ENCODE measurements at places on chromosomes 5 and 9.
A peak's percentile ranks its signal among the peaks of the same experiment; 100 is the strongest.

GRCh38 chr5:122576256-122577016 is 198.4 kb upstream of the SNX2 start:
- no peak for DNase-seq

DNA sequence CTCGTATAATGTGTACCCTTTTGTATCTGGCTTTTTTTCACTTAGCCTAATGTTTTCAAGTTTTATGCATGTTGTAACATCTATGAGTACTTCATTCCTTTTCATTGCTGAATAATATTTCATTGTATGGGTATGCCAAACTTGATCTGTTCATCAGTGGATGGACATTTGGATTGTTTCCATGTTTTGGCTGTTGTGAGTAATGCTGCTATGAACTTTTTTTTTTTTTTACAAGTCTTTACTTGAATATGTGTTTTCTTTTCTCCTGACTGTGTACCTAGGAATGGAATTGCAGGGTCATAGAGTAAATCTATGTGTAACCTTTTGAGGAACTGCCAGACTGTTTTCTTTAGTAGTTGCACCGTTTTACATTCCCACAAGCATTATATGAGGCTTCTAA is 52.4 kb downstream of the MTREX start:
- no peak for DNase-seq

- no peak for DNase-seq
Measured at GRCh38 chr9:105168870-105169319, 75.6 kb upstream of the SLC44A1 start.

- no peak for DNase-seq
Measured at GRCh38 chr9:134965851-134966250, 48.1 kb upstream of the FCN1 start.

DNA sequence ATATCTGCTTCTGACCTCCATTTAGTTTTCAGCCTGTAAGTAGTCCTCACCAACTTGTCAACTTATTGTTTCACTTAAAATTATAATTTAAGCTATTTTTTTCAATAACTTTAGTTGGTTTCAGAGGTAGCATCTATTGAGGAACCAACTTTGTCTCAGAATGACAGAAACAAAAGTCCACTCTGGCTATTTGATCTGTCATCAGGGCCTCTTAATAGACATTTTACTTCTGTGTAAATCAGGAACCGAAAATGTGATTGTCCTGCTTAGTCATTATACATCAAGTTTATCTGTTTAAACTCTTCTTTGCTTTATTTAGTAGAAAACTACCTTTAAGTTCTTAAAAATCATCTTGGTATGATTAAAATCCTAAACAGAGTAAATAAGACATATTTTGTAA is 820.8 kb upstream of the EDIL3 start:
- DNase-seq = no peak

- DNase-seq = no peak
Measured at GRCh38 chr9:81902196-81902595, 26.0 kb upstream of the SPATA31D4 start.

- DNase-seq = no peak
Measured at GRCh38 chr5:17279487-17279886, 62.1 kb downstream of the BASP1 start.

DNA sequence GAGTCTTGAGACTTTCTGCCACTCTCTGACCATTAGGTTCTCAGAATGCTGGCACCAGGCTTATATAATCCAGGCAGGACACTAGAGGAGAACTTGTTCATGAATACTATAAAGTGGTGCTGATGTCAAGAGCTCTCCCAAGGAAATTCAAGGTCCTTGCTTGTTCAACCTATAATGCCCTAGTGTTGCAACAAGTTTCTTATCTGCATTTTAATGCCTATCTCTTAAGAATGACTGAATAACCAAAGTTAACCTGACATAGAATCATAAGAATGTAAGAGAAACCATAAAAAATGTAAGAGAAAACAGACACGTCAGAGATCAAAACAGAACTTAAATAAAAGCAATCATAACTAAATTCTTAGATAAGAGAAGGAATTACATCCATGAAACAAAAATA is 640.8 kb upstream of the SGCD start:
- no peak for DNase-seq

DNA sequence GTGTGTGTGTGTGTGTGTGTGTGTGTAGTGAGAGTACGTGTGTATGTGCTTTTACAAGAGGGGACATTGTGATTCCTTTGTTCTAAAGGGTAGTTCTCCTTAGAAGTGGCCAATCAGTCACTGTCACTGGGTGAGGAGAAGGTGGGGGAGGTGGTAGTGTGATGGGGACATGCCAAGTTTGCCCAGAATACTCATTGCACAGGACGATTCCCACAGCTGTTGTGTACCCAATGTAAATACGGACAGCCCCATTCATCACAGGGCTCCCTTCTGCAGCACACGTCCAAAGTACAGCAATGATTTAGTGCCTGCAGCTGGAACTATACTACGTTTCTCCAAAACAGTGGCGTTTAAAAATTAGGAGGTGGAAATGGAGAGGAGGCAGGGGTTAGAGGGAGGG is 287.8 kb downstream of the TLR4 start:
- DNase-seq = no peak

DNA sequence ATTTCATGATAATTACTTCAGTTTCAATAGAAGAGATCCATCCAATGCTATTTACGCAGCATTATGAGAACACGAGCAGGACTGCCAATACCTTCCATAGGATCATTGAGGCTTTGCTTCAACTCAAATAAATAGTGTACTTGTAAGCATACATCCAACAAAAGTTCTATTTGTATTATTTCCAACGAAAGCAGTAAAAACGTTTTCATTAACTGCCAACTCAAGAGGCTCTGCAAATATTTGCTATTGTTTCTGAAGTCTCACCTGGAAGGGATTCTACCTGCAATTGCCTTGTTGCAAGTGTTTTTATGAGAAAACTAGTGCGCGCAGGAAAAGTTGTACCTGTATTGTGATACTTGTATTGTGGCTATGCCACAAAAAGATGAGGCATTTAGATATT is 11.0 kb upstream of the GNPDA1 start:
- DNase-seq = no peak

DNA sequence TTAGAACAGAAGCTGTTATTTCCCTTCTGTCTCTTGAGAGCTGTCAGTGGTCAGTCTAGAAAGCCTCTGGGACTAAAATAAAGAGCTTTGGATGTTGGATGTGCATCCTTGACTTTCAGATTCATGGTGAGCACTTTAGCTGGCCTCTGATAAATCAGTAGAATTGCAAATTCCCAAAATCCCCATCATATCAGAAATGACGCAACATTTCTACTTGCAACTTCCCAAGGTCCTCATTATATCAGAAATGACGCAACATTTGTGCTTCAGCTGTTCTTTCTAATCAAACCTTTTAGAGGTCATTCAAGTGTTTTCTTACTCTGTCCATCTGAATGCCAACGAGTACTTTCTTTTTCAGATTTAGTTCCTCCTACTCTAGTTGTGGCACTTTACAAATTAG is 167.3 kb upstream of the MOCS2 start:
- no peak for DNase-seq

- DNase-seq = no peak
Measured at GRCh38 chr5:112338681-112339337, 80.3 kb downstream of the EPB41L4A start.

DNA sequence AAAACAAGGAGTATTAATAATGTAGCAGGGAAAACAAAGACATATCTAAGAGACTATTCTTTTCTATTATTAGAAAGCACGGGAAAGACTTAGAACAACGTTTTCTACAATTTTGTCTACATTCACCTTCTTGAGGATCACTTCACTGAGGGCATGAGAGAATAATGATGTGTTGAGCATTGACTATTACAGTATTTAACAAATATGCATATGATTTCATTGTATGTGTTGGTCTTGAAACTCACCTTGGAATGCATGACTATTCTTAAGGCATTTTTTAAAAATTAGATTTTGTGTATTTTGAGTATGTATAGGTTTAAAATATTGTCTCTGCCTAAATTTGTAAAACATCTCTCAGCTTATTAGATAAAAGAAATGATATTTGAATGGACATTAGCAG is 1.2 kb downstream of the FSD1L start:
- no peak for DNase-seq

DNA sequence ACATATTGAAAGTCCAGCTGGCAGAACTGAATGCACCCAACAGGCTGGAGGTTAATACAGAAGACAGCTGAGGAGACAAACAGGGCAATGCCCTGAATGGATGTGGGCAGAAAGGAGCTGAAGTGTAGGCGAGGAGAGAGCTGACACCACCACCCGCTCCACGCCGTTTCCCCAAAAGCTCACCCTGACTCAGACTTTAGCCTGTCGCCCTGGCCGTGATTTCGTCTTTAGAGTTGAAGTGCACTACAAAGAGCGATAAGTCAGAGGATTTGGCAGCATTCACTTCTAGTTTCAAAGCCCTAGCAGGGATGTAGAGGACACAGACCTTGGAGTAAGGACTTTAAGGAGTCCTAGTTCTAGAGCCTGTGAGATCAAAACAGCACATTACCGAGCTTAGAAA is 2.2 kb upstream of the ERAP1 start:
- no peak for DNase-seq

GRCh38 chr9:124721109-124721906 is 49.8 kb downstream of the NR6A1 start:
- DNase-seq = no peak

GRCh38 chr9:86511614-86512360 is 157.6 kb upstream of the TUT7 start:
- peak; percentile 51 for DNase-seq

- peak; percentile 56 for DNase-seq
Measured at GRCh38 chr5:170896779-170897178, 35.0 kb downstream of the RANBP17 start.

GRCh38 chr5:33438996-33439395 is 1.8 kb upstream of the TARS1 start:
- no peak for DNase-seq

- no peak for DNase-seq
Measured at GRCh38 chr5:163941079-163941478, 435.7 kb downstream of the MAT2B start.

GRCh38 chr5:82922086-82922734 is 155.0 kb downstream of the TMEM167A start:
- no peak for DNase-seq

- DNase-seq = no peak
Measured at GRCh38 chr5:150294551-150295071, 5.0 kb upstream of the CAMK2A start.

- DNase-seq = no peak
Measured at GRCh38 chr5:157204765-157205164, 24.1 kb downstream of the ITK start.

DNA sequence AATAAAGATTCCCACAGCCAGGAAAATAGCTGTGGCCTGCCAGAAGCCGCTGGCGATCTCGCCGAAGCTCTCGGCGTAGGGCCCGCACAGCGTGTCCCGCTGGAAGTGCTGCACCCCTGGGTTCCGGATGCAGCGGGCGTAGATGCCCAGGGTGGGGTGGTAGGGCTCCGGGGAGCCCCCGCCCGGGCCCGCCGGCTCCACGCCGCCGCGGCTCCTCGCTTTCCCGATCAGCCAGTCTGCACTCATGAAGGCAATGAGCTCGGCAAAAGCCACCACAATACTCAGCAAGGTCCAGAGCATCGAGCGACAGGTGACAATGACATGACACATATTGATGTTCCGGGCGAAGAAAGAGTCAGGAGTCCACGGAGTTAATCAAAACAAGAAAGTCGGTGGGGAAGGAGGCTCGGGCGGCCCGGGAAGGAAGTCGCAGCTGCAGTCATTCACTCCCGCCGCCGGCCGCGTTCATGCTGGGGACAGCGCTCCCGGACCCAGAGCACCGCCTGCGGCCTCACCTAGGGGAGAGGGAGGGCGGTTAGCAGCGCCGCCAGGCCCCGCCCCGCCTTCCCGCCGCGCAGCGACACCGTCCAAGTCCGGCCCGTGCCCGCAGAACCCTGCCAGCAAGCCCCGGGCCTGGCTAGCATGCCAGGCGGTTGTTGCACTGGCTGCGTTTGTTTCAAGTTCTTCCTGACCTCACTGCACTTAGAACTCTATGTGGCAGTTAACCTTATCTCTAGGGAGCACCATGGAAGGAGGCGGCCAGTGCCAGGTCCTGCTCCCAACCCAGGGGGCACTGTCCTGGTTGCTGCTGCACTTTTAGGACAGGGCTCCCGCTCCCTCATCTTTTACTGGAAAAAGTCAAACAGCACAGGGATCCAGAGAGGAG is 138.4 kb downstream of the LHFPL2 start:
- peak; percentile 45 for DNase-seq

GRCh38 chr5:177501874-177502678 is 4.7 kb upstream of the PDLIM7 start:
- no peak for DNase-seq

- no peak for DNase-seq
Measured at GRCh38 chr9:15480028-15480427, 30.7 kb downstream of the PSIP1 start.

- no peak for DNase-seq
Measured at GRCh38 chr5:131521252-131521651, 113.8 kb downstream of the RAPGEF6 start.

DNA sequence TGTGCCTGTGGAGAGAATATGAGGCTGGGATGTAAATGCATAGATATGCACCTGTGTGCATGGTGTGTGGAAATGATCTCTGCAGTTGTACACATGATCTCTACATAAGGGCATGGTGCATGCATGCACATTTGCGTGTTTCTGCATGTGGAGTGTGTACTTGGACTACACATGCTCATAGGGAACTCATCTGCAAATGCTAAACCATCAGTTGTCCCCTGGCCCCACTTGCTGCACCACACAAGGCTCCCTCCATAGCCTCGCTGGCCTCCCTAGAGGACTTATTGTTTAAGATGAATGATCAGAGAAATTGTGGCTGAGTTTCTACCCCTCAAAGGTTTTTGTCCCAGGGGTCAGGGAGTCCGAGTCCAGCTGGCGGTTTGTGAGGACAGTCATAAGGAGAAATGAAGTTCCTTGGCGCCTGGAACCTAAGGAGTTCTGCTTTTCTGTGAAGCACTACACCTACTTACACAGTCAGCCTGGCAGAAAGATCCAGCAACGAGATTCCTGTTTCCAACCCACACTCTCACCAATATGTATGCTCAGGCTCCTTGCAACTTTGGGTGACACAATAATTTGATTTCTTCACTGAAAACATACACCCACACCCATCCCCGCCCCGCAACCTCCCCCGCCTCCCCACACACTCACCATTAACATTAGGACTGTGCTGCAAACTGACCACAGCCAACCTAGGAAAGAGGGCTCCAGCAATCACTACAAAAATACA is 79.9 kb upstream of the CPEB4 start:
- no peak for DNase-seq

GRCh38 chr9:112145886-112146285 is 29.2 kb downstream of the SUSD1 start:
- no peak for DNase-seq
